Hepatocyte (in vitro differentiated cells): ENCODE measurements at places on chromosomes 12 and 14. TPM values are rescaled to one million over a fixed set of nuclear protein-coding genes. Genes with fewer than 3 reads are reported as not detected.

DNA sequence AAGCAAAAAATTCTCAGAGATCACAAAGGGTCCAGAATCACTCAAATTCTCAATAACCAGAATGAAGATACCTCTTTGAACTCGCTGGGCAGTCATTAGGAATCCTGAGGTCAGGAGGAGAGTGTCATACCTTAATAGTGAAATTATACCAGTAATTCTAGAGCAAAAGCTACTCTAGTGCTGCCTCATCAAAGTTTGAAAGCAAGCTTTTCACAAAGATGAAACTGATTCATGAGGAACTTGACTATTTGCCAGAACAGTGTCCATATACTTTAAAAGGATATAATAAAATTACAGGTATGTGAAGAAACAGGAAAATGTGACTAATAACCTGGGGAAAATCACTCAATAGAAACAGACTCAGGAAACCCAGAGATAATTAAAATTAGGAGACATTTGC, 44.5 kb downstream of the EML5 start:
- no peaks in the 10 kb centered on the region for H3K36me3 ChIP-seq
- no peaks in the 10 kb centered on the region for H3K4me1 ChIP-seq
- DNase-seq, result no peak
- no peaks in the 10 kb centered on the region for H3K27me3 ChIP-seq
- no peak overlapping the region for H3K4me3 ChIP-seq

DNA sequence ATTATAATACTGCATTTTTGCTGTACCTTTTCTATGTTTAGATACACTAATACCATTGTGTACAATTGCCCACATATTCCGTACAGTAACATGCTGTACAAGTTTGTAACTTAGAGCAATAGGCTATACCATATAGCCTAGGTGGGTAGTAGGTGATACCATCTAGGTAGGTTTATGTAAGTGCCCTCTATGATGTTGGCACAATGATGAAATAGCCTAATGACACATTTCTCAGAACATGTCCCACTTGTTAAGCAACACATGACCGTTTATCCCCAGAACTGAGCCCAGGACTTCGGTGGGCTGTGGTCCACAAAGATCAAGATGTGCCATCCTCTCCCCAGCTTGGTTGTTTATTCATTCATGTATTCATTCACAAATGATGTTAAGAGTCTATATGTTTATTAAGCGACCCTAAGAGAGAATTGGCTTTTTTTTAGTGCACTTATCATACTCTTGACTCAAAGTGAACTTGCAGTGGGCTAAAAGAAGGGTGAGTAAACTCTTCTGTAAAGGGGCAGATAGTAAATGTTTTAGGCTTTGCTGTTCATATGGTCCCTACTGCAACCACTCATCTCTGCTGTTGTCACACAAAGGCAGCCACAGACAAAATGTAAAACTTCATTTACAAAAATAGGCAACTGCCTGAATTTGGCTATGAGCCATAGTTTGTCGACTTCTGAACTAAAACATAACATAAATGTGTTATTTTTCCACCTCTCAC, 110.8 kb downstream of the NDUFA12 start:
- no peak overlapping the region for H3K27ac ChIP-seq
- no peaks in the 10 kb centered on the region for H3K27me3 ChIP-seq
- H3K4me3 ChIP-seq, result no peak overlapping the region
- no peaks in the 10 kb centered on the region for H3K36me3 ChIP-seq

The ADAM20 gene
- 0.08 and 0.30 TPM in 2 replicates for total RNA-seq

DNA sequence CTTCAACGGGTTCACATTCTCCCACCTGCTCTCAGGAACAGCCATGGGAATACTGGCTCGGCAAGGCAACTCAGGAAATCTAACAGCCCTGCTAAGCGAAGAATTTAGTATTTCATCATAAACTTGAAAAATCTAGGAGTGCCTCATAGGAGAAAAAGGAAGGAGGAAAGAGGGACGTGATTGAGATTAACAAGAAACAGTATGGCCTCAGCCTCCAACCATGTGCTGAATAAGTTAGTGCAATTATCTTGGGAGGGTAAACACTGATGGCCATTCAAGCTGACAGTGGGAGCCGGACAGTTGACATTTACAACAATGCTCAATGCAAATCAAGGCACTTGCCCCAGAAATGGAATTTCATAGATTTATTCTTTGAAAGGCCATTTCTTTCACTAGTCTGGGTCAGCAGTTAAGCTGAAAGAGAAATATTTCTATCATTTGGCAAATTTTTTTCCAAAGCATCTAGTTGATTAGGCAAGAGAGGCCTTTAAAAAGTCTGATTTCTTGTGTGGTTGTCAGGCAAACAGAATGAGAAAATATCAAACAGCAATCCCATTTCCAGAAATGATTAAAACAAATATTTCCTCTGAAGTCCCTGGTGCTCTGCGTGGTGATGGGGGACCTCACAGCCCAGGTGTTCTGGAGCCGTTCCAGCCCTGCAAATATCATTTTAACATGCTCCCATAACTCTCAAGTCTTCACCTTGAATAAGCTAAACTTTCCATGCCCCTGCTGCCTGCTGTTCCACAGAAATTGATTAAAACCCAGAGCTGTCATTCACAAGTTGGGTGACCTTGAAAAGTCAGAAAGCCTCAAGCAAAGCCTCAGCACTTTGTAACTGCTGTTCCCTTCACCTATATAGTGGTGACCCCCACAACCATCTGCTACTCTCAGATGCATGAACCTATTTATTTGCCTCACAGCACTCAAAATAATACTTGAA, 121.6 kb downstream of the PHLDA1 start:
- H3K4me1 ChIP-seq, result peaks cover 4% of the 10 kb centered on the region
- DNase-seq, result no peak
- no peak overlapping the region for H3K4me3 ChIP-seq
- H3K36me3 ChIP-seq, result no peaks in the 10 kb centered on the region
- H3K27me3 ChIP-seq, result no peaks in the 10 kb centered on the region

The RASSF9 gene
- 0.60 and 1.4 TPM in 2 replicates for total RNA-seq

- H3K36me3 ChIP-seq, result no peaks in the 10 kb centered on the region
- DNase-seq, result no peak
- H3K27me3 ChIP-seq, result no peaks in the 10 kb centered on the region
- H3K27ac ChIP-seq, result no peak overlapping the region
Observed at GRCh38 chr14:97432586-97432985, 635.4 kb downstream of the VRK1 start.

The WNT1 gene
- not detected in 2 replicates for total RNA-seq

The HOXC5 gene
- total RNA-seq, result 0.20 and 0.40 TPM in 2 replicates

- H3K27me3 ChIP-seq, result no peaks in the 10 kb centered on the region
- peaks cover 7% of the 10 kb centered on the region for H3K4me1 ChIP-seq
- no peak overlapping the region for H3K27ac ChIP-seq
- no peaks in the 10 kb centered on the region for H3K36me3 ChIP-seq
- H3K4me3 ChIP-seq, result no peak overlapping the region
Observed at GRCh38 chr12:49910331-49911212, 6.9 kb upstream of the FAIM2 start.

- no peaks in the 10 kb centered on the region for H3K27me3 ChIP-seq
- no peak for DNase-seq
- H3K27ac ChIP-seq, result no peak overlapping the region
- no peak overlapping the region for H3K4me3 ChIP-seq
Observed at GRCh38 chr14:100081997-100082625, 16.9 kb downstream of the EVL start.

DNA sequence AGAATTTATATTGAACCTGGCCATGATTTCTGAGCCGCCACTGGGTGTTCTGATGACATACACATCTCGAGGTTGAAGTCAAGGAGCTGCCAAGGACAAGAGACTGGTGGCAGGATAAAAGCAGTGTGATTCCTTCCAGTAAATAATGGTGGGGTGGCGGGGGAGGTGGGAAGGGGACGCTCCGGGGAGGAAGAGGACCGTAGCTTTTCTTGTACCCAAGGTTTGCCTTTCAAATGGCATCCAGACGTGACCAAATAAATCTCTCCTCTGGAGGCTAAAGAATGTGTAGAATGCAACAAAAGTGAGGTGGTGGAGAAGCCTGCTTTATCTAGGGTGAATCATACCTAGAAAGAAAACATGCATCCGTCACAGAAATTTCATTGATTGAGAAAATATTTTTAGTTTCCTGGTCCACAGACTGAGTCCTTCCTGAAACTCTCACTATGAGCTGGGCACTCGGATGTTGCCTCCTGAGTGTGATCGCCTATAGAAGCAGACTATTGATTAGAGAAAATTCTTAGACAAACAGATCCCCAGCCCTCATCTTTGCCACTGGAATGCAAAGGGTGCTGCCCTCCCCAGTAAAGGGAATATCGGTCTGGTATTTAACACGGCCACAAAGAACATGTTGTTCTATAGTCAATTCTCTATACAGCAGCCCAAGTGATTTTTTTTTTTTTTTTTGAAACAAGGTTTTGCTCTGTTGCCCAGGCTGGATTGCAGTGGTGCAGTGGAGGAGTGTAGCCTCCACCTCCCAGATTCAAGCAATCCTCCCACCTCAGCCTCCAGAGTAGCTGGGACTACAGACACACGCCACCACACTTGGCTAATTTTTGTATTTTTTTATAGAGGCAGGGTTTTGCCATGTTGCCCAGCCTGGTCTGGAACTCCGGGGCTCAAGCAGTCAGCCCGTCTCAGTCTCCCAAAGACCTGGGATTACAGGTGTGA, 112.1 kb downstream of the DPF3 start:
- peaks cover 13% of the 10 kb centered on the region for H3K4me1 ChIP-seq
- no peaks in the 10 kb centered on the region for H3K36me3 ChIP-seq
- peak overlapping the region; percentile 23 for H3K27ac ChIP-seq

DNA sequence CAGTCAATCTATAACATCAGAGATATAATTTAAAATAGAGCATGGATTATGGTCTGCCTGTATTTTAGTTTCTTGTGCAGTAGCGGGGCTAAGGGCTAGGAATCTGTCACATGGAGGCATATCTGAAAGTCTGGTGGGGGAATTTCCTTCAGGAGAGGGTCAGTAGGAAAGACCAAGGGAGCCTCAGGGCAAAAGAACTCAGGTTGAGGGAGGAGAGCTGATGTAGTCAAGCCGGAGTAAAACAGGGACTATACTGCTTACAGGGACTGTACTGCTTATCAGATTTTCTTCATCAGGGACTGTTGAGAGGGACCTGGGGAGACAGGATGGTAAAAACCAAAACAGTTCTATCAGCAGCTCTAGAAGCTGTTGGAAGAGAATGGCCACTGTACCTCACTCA, 82.0 kb upstream of the CPM start:
- no peaks in the 10 kb centered on the region for H3K36me3 ChIP-seq
- no peaks in the 10 kb centered on the region for H3K27me3 ChIP-seq
- H3K27ac ChIP-seq, result no peak overlapping the region
- no peaks in the 10 kb centered on the region for H3K4me1 ChIP-seq
- no peak overlapping the region for H3K4me3 ChIP-seq
- DNase-seq, result no peak

- peaks cover 9% of the 10 kb centered on the region for H3K4me1 ChIP-seq
- peak overlapping the region; percentile 71 for H3K4me3 ChIP-seq
- peak; percentile 81 for DNase-seq
- H3K27ac ChIP-seq, result peak overlapping the region; percentile 20
- no peaks in the 10 kb centered on the region for H3K36me3 ChIP-seq
- H3K27me3 ChIP-seq, result peaks cover 63% of the 10 kb centered on the region
Observed at GRCh38 chr14:32939254-32940065, 781 bp downstream of the NPAS3 start.

- H3K27me3 ChIP-seq, result no peaks in the 10 kb centered on the region
- no peaks in the 10 kb centered on the region for H3K4me1 ChIP-seq
- no peaks in the 10 kb centered on the region for H3K36me3 ChIP-seq
- H3K27ac ChIP-seq, result no peak overlapping the region
- DNase-seq, result no peak
Observed at GRCh38 chr12:62803756-62804155, 131.2 kb downstream of the PPM1H start.
